NCI-H187 (cell line): ENCODE measurements at places on chromosomes 2 and 18.

DNA sequence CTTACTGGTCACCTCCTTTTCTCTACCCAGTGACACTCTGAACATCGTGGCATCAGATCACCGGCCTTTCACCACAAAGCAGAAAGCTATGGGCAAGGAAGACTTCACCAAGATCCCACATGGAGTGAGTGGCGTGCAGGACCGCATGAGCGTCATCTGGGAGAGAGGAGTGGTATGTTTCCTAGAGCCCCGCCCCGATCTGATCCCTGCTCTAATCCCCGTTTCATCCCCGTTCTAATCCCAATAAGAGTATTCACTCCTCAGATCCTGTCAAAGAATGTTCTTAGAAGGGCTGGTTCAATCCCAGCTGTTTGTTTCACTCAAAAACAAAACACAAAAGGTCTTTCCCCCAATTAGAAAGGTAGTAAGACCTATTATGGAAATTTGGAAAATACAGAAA lies 30.4 kb upstream of the MAPRE3 start:
- DNase-seq = no peak

GRCh38 chr2:80438686-80439085 lies 134.1 kb upstream of the LRRTM1 start:
- DNase-seq = no peak

- DNase-seq = no peak
Measured at GRCh38 chr2:183060571-183061231, 17.8 kb upstream of the DUSP19 start.

GRCh38 chr2:120729406-120730399 lies 6.0 kb upstream of the GLI2 start:
- no peak for DNase-seq

DNA sequence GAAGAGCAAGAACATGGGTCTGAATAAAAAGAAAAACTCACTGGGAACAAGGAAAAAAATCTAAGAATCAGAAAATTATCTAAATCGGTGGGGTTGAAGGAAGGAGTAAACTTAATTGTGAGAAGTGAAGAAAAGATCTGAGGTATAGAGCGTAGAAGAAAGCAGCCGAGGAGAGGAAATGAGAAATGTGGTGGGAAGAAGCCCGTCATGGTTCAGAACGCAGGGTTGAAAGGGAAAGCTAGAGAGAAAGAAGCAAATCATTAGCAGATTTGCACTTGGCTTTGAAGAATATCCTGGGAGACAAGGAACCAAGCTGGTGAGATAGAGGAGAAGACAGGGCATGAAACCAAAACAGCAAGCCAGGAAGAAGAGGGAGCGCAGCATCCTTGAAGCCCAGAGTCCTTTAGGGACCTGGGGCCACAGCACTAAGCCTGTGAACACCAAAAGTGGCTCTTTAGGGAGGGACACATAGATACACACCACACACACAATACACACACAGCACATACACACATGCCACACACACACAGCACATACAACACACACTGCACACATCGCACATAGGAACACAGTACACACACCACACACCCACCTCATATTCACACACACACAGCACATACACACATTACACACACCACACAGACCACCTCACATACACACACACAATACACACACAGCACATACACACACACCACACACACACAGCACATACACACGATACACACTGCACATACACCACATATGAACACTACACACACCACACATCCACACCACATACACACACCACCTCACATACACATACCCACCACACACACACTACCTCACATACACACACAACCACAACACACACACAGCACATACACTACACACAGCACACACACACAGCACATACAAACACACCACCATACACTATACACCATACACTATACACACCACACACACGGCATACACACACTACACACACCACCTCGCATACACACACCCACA lies 274.6 kb downstream of the ETAA1 start:
- no peak for DNase-seq

GRCh38 chr18:49319590-49319989 lies 140.9 kb downstream of the DYM start:
- DNase-seq = no peak

DNA sequence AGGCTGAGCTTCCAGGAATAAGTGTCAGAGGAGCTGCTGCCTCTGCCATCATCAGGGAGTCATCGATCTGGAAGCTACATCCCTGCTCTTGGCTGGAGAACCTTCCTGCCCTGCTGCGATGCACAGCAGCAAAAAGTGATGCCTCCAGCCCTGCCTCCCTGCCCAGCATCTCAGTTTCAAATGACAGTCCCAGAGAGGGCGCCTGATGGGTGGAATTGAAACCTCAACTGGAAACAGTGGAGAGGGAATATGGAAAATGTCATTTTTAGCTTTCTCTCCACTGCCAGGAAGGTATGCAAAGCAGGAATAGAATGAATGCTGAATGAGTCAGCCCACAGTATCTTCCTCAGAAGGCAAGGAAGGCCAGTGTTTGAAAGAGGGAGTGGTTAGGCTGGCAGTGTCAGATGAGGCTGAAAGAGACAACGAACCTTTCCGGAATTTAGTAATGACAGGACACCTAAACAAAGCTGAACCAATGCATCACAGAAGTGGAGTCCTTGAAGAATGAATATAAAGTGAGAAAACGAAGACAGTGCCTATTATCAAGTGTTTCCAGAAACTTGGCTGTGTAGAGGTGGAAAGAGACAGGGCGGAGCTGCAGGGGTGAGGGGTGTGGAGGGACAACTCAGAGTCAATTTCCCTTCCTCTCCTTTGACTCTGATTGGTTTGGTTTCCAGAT lies 153.9 kb upstream of the NDUFV2 start:
- no peak for DNase-seq

GRCh38 chr18:10530002-10530401 lies 4.2 kb downstream of the NAPG start:
- no peak for DNase-seq

- DNase-seq = no peak
Measured at GRCh38 chr18:48792141-48792540, 158.6 kb downstream of the SMAD7 start.
